Pancreas (tissue), 10 donors: ENCODE measurements at places on chromosomes 3 and 15.

DNA sequence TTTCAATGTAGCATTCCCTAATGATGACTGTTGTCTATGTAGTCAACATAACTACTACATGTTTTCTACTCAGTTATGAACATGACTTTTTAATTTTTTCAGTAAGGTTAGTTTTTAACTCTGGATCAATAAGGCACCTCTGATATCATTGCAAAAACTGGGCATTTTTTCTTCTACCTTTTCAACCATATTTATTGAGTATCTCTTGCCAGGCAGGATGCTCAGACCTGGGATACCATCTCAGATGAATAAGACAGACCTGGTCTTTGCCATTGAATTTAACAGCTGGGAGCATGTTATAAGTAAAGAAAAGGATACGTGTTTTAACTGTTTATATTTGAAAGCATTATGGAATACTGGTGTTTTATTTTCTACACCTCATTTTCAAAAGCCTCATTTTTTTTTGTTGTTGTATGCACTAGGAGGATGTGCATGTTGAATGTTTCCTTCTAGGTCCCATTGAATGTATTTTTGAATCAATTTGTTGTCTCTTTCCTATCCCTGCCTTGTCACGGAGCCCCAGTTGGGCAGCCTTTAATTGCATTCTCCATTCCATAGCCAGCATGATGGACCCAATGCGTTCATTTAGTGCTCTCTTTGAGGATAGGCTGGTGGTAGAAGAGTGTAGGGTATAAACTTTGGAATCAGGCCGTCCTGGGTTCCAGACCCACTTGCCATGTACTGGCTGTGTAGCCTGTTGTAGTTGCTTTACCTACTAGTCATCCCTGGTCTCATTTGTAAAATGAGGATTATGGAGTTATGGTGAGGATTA, 3.7 kb downstream of the TGFBR2 start:
- H3K27me3 ChIP-seq = no peaks in the 10 kb centered on the region
- H3K27ac ChIP-seq = no peak overlapping the region
- H3K4me1 ChIP-seq = peaks cover 26% of the 10 kb centered on the region
- no peak overlapping the region for H3K4me3 ChIP-seq
- H3K36me3 ChIP-seq = no peaks in the 10 kb centered on the region

GRCh38 chr3:138781012-138781470, 53.7 kb downstream of the PIK3CB start:
- no peak overlapping the region for H3K4me3 ChIP-seq
- no peaks in the 10 kb centered on the region for H3K4me1 ChIP-seq
- H3K27me3 ChIP-seq = no peaks in the 10 kb centered on the region
- H3K36me3 ChIP-seq = no peaks in the 10 kb centered on the region
- H3K27ac ChIP-seq = no peak overlapping the region

GRCh38 chr15:57354436-57355123, 21.7 kb upstream of the CGNL1 start:
- no peak for DNase-seq
- no peaks in the 10 kb centered on the region for H3K4me1 ChIP-seq
- H3K4me3 ChIP-seq = no peak overlapping the region
- H3K36me3 ChIP-seq = no peaks in the 10 kb centered on the region
- no peak overlapping the region for H3K27ac ChIP-seq

- H3K4me1 ChIP-seq = peaks cover 4% of the 10 kb centered on the region
- H3K36me3 ChIP-seq = no peaks in the 10 kb centered on the region
- no peaks in the 10 kb centered on the region for H3K27me3 ChIP-seq
- no peak for DNase-seq
- H3K4me3 ChIP-seq = no peak overlapping the region
Measured at GRCh38 chr3:144381607-144382006, 410.0 kb downstream of the DIPK2A start.

GRCh38 chr3:58630076-58630709, 36.4 kb downstream of the FAM3D start:
- H3K4me3 ChIP-seq = no peak overlapping the region
- peak overlapping the region; percentile 74 for H3K27ac ChIP-seq
- H3K36me3 ChIP-seq = no peaks in the 10 kb centered on the region
- H3K4me1 ChIP-seq = peaks cover 23% of the 10 kb centered on the region

GRCh38 chr15:70428211-70428822, 330.6 kb upstream of the TLE3 start:
- H3K27me3 ChIP-seq = no peaks in the 10 kb centered on the region
- no peaks in the 10 kb centered on the region for H3K36me3 ChIP-seq
- no peak overlapping the region for H3K27ac ChIP-seq
- no peak overlapping the region for H3K4me3 ChIP-seq

DNA sequence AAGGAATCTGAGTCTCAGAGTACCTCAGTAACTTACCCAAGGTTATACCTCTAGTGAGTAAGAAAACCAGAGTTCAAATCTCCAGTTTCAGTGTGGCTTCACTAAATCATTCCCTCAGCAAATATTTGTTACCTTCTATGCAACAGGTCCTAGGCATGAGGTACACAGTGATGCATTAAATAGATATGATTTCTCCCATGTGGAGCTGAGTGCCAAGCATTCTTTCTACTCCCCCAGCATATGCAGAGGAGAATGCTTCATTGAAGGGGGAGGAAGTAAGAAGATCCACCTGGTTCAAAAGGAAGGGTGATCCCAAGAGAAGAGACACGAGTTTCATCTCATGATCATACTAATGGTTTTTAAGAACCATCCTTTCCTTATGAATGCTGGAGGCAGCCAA, 6.8 kb upstream of the MTHFS start:
- no peak for DNase-seq
- H3K36me3 ChIP-seq = no peaks in the 10 kb centered on the region
- H3K4me3 ChIP-seq = no peak overlapping the region
- no peaks in the 10 kb centered on the region for H3K4me1 ChIP-seq
- no peaks in the 10 kb centered on the region for H3K27me3 ChIP-seq
